ENCODE measurements at places on chromosomes 7 and 10. TPM values are rescaled to one million over a fixed set of nuclear protein-coding genes. Genes with fewer than 3 reads are reported as not detected.

The ZPBP gene
- total RNA-seq: not detected

The ZNF655 gene
- 54.2 TPM for total RNA-seq

The C7orf57 gene
- 0.09 TPM for total RNA-seq

The PNLIP gene
- not detected for total RNA-seq

The CALHM1 gene
- total RNA-seq: not detected

The TAS2R4 gene
- 4.5 TPM for total RNA-seq

The ADAM12 gene
- total RNA-seq: 82.7 TPM

The ZC3HAV1L gene
- 36.6 TPM for total RNA-seq

The ZNF239 gene
- 1.8 TPM for total RNA-seq

The CRYGN gene
- 0.16 TPM for total RNA-seq

The ETV1 gene
- 75.7 TPM for total RNA-seq

The SKAP2 gene
- total RNA-seq: 18.8 TPM

The ELN gene
- 101 TPM for total RNA-seq

The NRG3 gene
- total RNA-seq: not detected

The KBTBD2 gene
- total RNA-seq: 18.2 TPM

The SAMD9L gene
- 22.6 TPM for total RNA-seq

The CPA4 gene
- 29.6 TPM for total RNA-seq

The NXPH1 gene
- not detected for total RNA-seq

The ELMO1 gene
- total RNA-seq: 1.3 TPM

The NACAD gene
- total RNA-seq: 5.5 TPM

The EEF1AKMT2 gene
- total RNA-seq: 25.3 TPM

The CADPS2 gene
- 26.9 TPM for total RNA-seq

The VPS37D gene
- 1.9 TPM for total RNA-seq

The BLNK gene
- total RNA-seq: not detected

The CPA2 gene
- not detected for total RNA-seq

The PKD1L1 gene
- under 0.01 TPM for total RNA-seq

The CAMK2B gene
- total RNA-seq: 6.4 TPM

The WNT8B gene
- total RNA-seq: not detected

The CYP3A4 gene
- not detected for total RNA-seq

The PRRT4 gene
- 0.27 TPM for total RNA-seq

The SOSTDC1 gene
- not detected for total RNA-seq

The STRA8 gene
- not detected for total RNA-seq

The CROT gene
- 31.4 TPM for total RNA-seq

The ACSM6 gene
- not detected for total RNA-seq

The IKZF1 gene
- total RNA-seq: not detected

The NUTM2D gene
- 0.82 TPM for total RNA-seq

The BHLHA15 gene
- total RNA-seq: not detected

The SFRP4 gene
- 171 TPM for total RNA-seq

The PILRB gene
- total RNA-seq: 8.1 TPM

The SEC31B gene
- 17.4 TPM for total RNA-seq

The CCDC172 gene
- total RNA-seq: not detected
